ENCODE measurements at places on chromosomes 2 and 18. TPM values are rescaled to one million over a fixed set of nuclear protein-coding genes. Genes with fewer than 3 reads are reported as not detected.
A peak's percentile ranks its signal among the peaks of the same experiment; 100 is the strongest.

GRCh38 chr2:27255660-27256059, 7.2 kb downstream of the SLC30A3 start:
- H3K36me3 ChIP-seq: no peaks in the 10 kb centered on the region
- H3K27me3 ChIP-seq: peaks cover 34% of the 10 kb centered on the region
- H3K4me1 ChIP-seq: peaks cover 4% of the 10 kb centered on the region
- no peak overlapping the region for H3K4me3 ChIP-seq
- no peak for DNase-seq
- H3K27ac ChIP-seq: no peak overlapping the region

DNA sequence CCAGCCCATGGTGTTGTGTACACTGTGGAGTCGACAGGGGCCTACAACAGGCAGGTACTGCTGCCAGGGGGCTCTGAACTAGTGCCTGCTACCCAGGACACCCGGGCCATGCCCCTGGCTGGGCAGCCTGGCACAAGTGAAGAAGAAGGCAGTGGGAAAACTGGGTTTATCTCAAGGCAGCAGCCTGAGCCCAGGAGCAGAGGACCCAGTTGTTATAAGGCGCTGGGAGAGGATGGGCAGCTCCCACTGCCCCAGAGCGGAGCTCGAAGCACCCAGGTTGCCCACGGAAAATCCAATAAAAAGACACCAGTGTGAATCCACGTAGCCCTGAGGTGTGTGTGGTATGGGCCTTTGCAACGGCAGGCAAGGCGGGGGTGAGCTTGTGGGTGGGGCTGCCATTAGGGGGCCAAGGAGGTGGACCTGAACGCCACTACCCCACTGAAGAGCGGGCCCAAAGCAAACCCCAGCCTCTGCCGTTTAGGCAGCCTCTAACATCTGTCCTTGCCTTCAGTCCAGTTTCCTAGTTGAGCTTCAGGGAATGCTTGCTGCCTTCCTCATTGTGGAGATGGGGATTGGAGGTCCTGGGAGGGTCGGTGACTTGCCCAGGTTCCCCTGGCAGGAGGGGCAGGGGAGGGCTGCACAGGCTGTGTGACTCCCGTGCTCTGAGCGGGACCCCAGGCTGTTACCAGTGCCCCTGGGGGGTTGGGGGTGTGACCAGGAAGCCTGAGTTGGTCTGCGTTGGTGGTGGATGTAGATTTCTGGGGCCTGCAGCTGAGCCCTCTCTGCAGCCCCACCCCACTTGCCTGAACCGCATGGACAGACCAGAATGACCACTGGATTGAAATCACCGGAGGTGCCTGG, 16.0 kb downstream of the ARID5A start:
- H3K4me1 ChIP-seq: no peaks in the 10 kb centered on the region
- no peak for DNase-seq
- H3K27ac ChIP-seq: no peak overlapping the region
- H3K4me3 ChIP-seq: no peak overlapping the region

- no peaks in the 10 kb centered on the region for H3K4me1 ChIP-seq
- H3K4me3 ChIP-seq: peak overlapping the region; percentile 26
- H3K27me3 ChIP-seq: no peaks in the 10 kb centered on the region
- peak overlapping the region; percentile 51 for H3K27ac ChIP-seq
- DNase-seq: peak; percentile 74
Measured at GRCh38 chr18:830315-830901, 18.4 kb upstream of the YES1 start.

- no peak overlapping the region for H3K4me3 ChIP-seq
- H3K27me3 ChIP-seq: peaks cover 15% of the 10 kb centered on the region
- H3K4me1 ChIP-seq: peaks cover 7% of the 10 kb centered on the region
- H3K36me3 ChIP-seq: no peaks in the 10 kb centered on the region
- DNase-seq: no peak
Measured at GRCh38 chr2:120701096-120701495, 34.6 kb upstream of the GLI2 start.

DNA sequence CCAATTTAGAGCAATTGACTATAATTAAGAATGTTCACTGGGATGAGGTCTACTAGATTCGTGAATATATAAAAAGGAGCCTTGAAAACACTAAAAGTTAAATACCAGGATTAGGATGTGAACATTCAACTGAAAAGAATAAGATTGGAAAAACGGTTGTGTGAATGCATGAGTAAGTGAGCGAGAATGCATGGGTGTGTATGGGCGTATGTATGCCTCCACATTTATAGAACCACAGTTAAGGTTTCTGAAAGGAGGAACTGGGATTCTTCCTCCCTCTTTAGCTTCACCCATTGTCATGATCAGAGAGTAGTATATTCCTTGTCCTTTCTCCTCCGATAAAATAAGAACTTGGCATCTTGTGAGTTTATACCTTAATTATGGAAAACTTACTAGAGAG, 151.1 kb upstream of the UBE2E3 start:
- H3K36me3 ChIP-seq: no peaks in the 10 kb centered on the region
- no peak for DNase-seq
- no peak overlapping the region for H3K27ac ChIP-seq
- no peak overlapping the region for H3K4me3 ChIP-seq
- no peaks in the 10 kb centered on the region for H3K4me1 ChIP-seq

GRCh38 chr2:69645921-69646320, 2.4 kb upstream of the AAK1 start:
- no peak overlapping the region for H3K27ac ChIP-seq
- H3K27me3 ChIP-seq: no peaks in the 10 kb centered on the region
- no peak overlapping the region for H3K4me3 ChIP-seq
- H3K36me3 ChIP-seq: no peaks in the 10 kb centered on the region
- H3K4me1 ChIP-seq: peaks cover 3% of the 10 kb centered on the region

DNA sequence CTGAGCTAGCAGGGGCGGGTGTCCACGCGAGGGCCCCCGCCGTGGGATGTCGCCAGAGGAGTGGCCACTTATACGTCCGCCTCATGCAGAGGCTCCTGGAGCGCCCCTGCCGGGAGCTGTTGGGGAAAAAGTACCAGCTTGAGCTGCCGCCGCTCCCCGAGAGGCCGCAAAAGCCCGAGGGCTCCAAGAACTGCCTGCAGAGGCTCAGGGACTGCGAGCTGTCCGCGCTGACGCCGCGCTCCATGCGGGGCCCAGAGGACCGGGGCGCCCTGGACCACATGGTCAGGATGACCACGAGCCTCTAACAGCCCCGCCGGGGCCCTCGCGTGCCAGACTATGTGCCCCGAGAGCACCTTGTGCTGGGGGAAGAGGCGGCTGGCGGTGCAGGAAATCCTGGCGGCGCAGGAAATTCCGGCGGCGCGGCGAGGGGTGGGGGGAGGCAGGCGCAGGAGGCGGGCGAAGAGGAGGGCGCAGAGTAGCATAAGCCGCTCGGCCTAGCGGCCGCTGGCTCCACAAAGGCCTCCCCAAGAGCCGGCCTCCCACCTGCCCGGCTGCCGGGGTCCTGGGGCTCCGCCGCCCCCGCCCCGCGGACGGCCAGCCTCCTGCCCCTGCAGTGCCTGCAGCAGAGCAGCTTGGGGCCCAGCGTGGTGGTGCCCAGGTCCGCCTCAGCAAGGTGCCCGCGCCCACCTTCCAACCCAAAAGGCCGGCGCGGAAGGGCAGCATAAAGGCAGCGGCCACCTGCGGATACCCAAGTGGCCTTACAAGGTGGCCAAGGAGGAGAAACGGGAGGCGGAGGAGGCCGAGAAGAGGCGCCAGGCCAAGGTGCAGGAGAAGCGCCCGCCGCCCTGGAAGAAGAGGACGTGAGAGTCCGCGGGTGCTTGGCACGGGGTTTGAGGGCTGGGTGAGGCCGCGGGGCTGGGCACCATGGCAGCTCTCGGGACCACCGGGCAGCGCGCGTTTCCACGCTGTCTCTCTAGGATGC, 42.1 kb upstream of the TRIM43B start:
- no peaks in the 10 kb centered on the region for H3K4me1 ChIP-seq
- no peaks in the 10 kb centered on the region for H3K36me3 ChIP-seq
- no peak for DNase-seq
- H3K27me3 ChIP-seq: no peaks in the 10 kb centered on the region
- H3K4me3 ChIP-seq: no peak overlapping the region

DNA sequence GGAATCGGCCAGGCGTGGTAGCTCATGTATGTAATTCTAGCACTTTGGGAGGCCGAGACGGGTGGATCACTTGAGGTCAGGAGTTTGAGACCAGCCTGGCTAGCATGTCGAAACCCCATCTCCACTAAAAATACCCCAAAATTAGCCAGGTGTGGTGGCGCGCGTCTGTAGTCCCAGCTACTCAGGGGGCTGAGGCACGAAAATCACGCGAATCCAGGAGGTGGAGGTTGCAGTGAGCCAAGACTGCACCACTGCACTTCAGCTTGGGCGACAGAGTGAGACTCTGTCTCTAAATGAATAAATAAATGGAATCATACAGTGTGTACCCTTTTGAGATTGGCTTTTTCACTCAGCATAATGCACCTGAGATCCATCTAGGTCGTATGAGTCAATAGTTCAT, 19.4 kb upstream of the TTC39C start:
- no peaks in the 10 kb centered on the region for H3K36me3 ChIP-seq
- peaks cover 5% of the 10 kb centered on the region for H3K4me1 ChIP-seq
- H3K4me3 ChIP-seq: no peak overlapping the region
- no peak overlapping the region for H3K27ac ChIP-seq
- DNase-seq: no peak

- no peak for DNase-seq
- H3K27ac ChIP-seq: no peak overlapping the region
Measured at GRCh38 chr2:175282300-175282699, 100.8 kb upstream of the ATP5MC3 start.

DNA sequence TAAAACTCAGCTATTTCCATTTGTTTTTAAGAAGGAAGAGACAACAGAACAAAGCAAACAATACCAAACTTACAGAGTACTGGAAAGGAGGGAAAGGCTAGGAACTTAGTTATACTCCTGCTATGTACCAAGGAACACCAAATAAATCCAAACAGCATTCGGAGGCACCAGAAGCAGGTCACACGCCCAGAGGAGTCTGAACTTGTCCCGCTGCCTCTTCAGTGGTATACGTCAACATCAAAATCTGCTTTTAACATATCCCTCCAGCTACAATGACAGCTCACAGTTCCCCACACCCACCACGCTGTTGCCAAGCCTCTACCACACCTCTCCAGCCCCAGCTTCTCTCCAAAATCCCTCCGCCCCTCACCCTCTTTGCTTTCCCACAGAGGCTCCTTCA, 17.3 kb downstream of the C2orf76 start:
- no peaks in the 10 kb centered on the region for H3K36me3 ChIP-seq
- H3K27ac ChIP-seq: no peak overlapping the region
- no peaks in the 10 kb centered on the region for H3K27me3 ChIP-seq
- H3K4me3 ChIP-seq: no peak overlapping the region
- no peak for DNase-seq

GRCh38 chr2:112048887-112049286, 6.2 kb upstream of the TMEM87B start:
- H3K4me1 ChIP-seq: peaks cover 7% of the 10 kb centered on the region
- H3K4me3 ChIP-seq: no peak overlapping the region
- H3K36me3 ChIP-seq: no peaks in the 10 kb centered on the region
- DNase-seq: no peak
- no peaks in the 10 kb centered on the region for H3K27me3 ChIP-seq

DNA sequence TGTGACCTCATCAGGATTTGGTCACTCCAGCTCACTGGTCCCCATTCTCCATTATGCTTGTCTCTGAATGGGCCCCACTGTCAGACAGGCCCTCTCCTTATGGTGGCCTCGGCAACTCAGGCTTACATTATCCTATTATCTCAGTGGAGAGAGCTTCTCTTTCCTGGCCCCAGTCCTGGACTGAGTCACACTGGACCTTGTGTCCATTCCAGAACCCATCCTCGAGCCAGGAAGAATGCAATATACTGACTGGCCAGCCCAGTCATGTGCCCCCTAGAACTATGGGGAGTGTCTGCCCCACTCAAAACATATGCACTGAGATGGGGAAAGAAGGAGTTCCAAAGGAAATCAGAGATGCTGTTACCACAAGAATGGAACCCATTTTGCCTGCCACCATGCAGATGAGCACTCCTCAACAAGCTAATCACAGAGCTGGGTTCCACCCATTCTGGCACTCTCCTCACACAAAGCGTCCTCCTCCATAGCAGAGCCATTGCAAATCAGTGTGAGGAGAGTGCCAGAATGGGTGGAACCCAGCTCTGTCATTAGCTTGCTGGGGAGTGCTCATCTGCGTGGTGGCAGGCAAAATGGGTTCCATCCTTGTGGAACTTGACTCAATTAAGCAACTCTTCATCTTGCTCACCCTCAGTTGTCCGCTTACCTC, 71.9 kb downstream of the CHRNA1 start:
- H3K36me3 ChIP-seq: no peaks in the 10 kb centered on the region
- peaks cover 8% of the 10 kb centered on the region for H3K4me1 ChIP-seq
- H3K4me3 ChIP-seq: no peak overlapping the region
- H3K27me3 ChIP-seq: peaks cover 6% of the 10 kb centered on the region
- DNase-seq: no peak

GRCh38 chr2:102550151-102550550, 69.2 kb upstream of the SLC9A2 start:
- H3K36me3 ChIP-seq: no peaks in the 10 kb centered on the region
- no peak for DNase-seq
- no peak overlapping the region for H3K27ac ChIP-seq
- no peaks in the 10 kb centered on the region for H3K4me1 ChIP-seq

GRCh38 chr2:41905597-41906337, 142.1 kb upstream of the PKDCC start:
- peaks cover 11% of the 10 kb centered on the region for H3K4me1 ChIP-seq
- no peaks in the 10 kb centered on the region for H3K27me3 ChIP-seq
- H3K36me3 ChIP-seq: no peaks in the 10 kb centered on the region
- no peak for DNase-seq
- peak overlapping the region; percentile 13 for H3K4me3 ChIP-seq

- H3K4me3 ChIP-seq: no peak overlapping the region
- H3K4me1 ChIP-seq: no peaks in the 10 kb centered on the region
- no peaks in the 10 kb centered on the region for H3K27me3 ChIP-seq
Measured at GRCh38 chr2:215915441-215915840, 97.9 kb downstream of the MREG start.

GRCh38 chr2:23379220-23379695, 5.7 kb upstream of the KLHL29 start:
- H3K4me3 ChIP-seq: no peak overlapping the region
- H3K36me3 ChIP-seq: no peaks in the 10 kb centered on the region
- no peak for DNase-seq
- H3K4me1 ChIP-seq: no peaks in the 10 kb centered on the region

- peaks cover 2% of the 10 kb centered on the region for H3K4me1 ChIP-seq
- no peak overlapping the region for H3K27ac ChIP-seq
- peaks cover 6% of the 10 kb centered on the region for H3K36me3 ChIP-seq
Measured at GRCh38 chr2:206615417-206616089, 26.7 kb upstream of the FAM237A start.

The PDE11A gene
- 1.5 TPM for total RNA-seq

The XIRP2 gene
- total RNA-seq: not detected

The TRIM43 gene
- total RNA-seq: not detected

The CNGA3 gene
- not detected for total RNA-seq

The SCYGR5 gene
- total RNA-seq: not detected

The NOL4 gene
- total RNA-seq: 7.0 TPM

The GDF7 gene
- 0.06 TPM for total RNA-seq

The TTC27 gene
- total RNA-seq: 18.8 TPM

The ANKRD30B gene
- total RNA-seq: not detected
